ENCODE measurements at places on chromosomes 4 and X.

GRCh38 chr4:139704915-139705485 is 39.4 kb downstream of the MGST2 start:
- no peak for DNase-seq

DNA sequence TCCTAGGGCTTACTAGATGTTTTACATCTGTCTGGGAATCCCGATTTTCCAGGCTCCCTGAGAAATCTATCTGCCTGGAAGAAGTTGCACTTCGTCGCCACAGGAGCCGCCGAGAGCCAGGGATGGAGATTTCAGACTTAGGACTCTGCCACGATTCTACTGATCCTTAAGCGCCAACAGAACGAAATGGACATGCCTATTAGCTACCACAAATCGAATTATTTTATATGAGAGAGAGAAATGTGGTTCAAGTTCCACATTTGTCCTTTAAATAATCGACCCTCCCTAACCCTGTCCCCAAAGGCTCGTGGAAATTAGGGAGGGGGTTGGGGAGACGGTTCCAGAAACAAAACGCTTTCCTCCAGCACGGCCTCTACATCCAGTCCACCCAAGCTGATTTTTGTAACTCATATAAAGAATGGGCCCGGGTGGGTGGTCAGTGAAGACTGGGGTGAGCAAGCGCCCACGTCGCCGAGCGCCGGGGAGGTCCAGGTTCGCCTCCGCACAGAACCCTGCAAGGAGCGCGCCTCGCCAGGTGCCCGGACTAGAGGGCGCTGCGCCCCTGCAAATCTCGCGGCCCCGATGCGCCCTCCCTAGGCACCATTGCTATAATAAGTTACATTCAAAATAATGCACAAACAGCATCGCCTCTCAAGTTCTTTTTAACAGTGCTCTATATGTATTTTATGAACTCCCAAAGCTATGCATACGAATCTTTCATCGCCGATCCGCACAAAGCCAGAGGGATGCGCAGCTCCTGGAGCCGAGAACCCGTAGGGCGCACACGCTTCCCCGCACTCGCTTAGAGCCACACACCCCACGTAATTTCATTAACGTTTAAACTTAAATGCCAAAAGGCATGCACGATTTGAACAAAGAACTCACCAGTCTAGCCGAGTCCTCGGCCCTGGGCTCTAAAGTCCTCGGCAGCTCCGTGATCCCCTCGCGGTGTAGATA is 2.1 kb upstream of the FAT1 start:
- DNase-seq: peak; percentile 65

DNA sequence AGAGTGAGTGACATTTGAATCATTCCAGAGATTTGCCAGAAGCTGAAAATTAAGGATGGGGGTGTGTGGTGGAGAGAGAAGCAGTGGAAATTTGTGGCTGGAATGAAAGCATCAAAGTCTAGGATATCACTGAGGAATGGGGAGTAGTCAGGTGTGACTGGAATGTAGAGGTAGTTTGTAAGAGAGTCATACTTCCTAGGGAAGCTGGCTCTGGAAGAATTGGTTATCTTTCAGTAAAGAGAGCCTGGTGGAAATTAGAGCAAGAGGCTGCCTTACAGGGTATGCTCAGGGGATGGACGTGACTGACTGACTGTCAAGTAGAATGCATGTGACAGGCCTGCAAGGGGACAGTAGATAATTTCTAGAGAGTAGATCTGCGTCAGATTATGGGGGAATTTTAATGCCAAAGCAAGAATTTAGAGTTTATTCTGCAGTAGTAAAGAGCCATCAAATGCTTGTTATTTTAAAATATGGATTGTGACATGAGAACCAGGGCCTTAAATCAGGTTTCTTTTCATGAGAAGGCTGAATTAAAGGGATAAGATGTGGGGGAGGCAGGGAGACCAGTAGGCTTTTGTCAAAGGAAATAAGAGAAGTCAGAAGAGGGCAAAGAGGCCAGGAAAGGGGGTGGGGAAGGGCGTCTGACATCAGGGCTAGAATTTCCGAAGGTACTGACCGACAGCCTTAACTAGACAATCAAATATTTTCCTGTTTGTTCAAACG is 109.9 kb downstream of the AFF1 start:
- no peak for DNase-seq

GRCh38 chr4:73589887-73590801 is 30.1 kb downstream of the RASSF6 start:
- DNase-seq: no peak

GRCh38 chr4:176540814-176541213 is 221.0 kb downstream of the SPCS3 start:
- no peak for DNase-seq

DNA sequence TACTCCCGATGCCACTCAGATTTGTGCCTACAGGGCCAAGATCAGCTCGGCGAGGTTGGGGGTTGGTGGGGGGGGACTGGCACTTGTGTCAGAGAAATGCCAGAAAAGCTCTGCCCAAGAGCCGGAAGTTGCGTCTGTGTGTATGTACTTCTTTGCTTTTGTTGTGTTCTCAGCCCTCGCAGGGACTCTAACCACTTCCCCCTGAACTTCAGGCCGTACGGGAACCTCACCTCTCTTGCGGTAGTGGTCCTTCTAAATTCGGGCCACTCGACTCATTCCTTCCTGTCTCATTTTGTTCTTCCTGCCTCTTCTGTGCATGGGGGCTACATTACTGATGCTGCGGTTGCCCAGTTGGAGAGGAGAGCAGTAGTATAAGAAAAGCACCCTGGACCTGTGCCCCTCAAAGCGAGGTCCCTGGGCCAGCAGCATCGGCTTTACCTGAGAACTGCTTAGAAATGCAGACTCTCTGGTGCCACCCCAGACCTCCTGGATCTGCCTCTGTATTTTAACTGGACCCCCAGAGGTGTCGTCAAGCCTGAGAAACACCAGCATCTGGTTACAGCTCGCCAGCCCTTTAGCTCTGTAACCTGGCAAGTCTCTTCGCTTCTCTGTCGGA is 146.3 kb upstream of the RPS6KA3 start:
- DNase-seq: peak; percentile 51

DNA sequence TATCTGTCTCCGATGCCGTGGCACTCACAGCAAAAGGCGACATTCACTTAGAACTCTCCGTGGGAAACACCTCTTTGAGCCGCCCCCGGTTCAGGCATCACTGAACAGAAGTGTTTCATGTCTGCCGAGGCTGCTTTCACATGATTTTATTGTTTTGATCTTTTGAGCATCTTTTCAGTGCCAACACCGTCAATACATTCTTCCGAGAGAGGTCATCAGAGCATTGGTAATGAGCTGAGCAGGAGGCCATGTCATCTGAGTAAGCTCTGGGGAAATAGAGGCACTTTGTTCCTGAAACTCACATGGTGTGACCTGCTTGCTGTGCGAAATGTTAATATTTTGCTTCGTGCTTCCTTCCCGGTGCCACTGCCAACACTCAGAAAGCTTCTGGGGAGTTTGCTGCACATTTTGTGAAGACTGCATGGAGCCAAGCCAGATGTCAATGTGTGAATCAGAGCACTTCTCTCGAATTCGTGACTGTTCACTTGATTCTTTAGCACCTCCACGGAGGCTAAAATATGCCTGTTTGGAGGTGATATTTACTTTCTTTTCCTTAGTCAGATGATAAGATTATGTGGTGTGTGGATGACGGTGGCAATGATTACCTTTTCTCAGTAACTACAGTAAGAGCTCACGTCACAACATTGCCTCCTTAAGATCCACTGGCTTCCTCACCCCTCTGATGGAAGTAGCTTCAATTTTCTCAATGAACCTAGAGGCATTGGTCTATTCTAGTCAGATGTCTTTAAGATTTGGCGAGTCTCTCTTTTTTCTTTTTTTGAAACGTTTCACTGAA is 222.3 kb upstream of the HS3ST1 start:
- no peak for DNase-seq

DNA sequence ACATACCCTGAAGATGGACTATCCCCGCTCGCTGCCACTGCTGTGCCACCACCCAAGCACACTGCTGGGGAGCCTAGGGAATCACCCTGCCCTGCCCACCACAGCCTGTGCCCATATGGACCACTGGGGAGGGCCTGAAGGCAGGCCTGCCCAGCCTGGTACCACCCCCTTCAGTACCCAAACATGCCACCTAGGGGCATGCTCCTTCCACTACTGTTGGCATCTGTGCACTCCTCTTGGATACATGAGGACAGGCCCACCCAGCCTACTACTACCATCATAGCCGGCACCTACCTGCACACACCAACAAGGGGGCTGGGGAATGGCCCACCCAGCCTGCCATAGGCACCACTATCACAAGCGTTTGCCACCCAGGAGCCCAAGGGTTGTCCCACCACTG is 30.1 kb upstream of the PRDX4 start:
- DNase-seq: no peak

DNA sequence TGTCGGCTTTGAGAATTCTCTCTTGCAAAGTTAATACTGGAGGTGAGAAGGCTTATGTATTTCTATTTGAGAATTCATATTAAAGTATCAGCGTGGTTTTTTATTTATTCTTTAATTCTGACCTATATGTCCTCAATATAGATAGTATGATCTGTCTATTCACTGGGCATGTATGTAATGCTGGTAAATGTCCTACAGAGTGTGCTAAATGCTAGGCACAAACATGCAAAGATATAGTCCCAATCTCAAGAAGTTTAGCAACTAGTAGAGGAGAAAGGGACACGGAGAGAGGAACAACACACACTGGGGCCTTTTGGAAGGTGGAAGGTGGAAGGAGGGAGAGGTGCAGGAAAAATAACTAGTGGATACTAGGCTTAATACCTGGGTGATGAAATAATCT is 11.0 kb upstream of the BMPR1B start:
- DNase-seq: no peak
